ENCODE measurements at places on chromosomes 1 and 21. TPM values are rescaled to one million over a fixed set of nuclear protein-coding genes. Genes with fewer than 3 reads are reported as not detected.

TBX15 gene
- 0.82 TPM for total RNA-seq

PRAMEF13 gene
- not detected for total RNA-seq

LCE2A gene
- not detected for total RNA-seq

TAF1A gene
- 8.2 TPM for total RNA-seq

CELA2A gene
- not detected for total RNA-seq

SUSD4 gene
- total RNA-seq = 14.0 TPM

GRCh38 chr1:167698313-167698712, 23.5 kb upstream of the MPZL1 start:
- H3K4me1 ChIP-seq = no peaks in the 10 kb centered on the region
- no peak for DNase-seq
- no peak overlapping the region for H3K27ac ChIP-seq
- no peaks in the 10 kb centered on the region for H3K36me3 ChIP-seq
- H3K4me3 ChIP-seq = no peak overlapping the region

GRCh38 chr1:219682788-219683187, 69.9 kb upstream of the ZC3H11B start:
- no peak overlapping the region for H3K4me3 ChIP-seq
- no peaks in the 10 kb centered on the region for H3K4me1 ChIP-seq
- H3K36me3 ChIP-seq = no peaks in the 10 kb centered on the region
- DNase-seq = no peak

DNA sequence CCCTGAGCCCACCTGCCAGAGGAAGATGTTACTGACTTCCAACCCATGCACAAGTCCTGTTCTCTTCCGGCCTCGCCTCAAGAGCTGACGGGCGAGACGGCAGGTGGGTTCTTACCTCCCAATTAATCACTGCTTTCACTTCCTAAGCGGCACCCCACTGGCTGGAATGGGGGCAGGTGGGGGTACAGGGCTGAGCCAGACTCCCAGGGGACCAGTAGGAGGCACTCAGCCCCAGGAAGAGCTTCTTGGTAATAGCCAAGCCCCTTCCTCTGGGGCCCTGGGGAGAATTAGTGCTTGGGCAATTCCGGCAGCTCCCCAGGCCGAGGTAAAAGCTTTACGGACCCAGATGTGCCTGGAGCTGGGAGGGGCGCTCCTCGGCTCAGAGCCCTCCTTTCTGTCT, 9.7 kb downstream of the CNTN2 start:
- no peak for DNase-seq
- no peak overlapping the region for H3K27ac ChIP-seq
- H3K4me3 ChIP-seq = no peak overlapping the region
- H3K4me1 ChIP-seq = no peaks in the 10 kb centered on the region
- no peaks in the 10 kb centered on the region for H3K36me3 ChIP-seq
- H3K27me3 ChIP-seq = no peaks in the 10 kb centered on the region

GRCh38 chr1:186900539-186901237, 71.9 kb downstream of the PLA2G4A start:
- no peaks in the 10 kb centered on the region for H3K27me3 ChIP-seq
- H3K27ac ChIP-seq = peak overlapping the region; percentile 24
- no peak overlapping the region for H3K4me3 ChIP-seq
- H3K36me3 ChIP-seq = no peaks in the 10 kb centered on the region

GRCh38 chr1:156149374-156150332, 3.7 kb upstream of the SEMA4A start:
- H3K36me3 ChIP-seq = no peaks in the 10 kb centered on the region
- H3K27ac ChIP-seq = no peak overlapping the region
- H3K4me1 ChIP-seq = peaks cover 38% of the 10 kb centered on the region
- H3K4me3 ChIP-seq = no peak overlapping the region
- peak; percentile 74 for DNase-seq

GRCh38 chr21:46153247-46154154, 1.9 kb downstream of the FTCD start:
- DNase-seq = peak; percentile 74
- no peaks in the 10 kb centered on the region for H3K27me3 ChIP-seq
- peak overlapping the region; percentile 76 for H3K27ac ChIP-seq
- peak overlapping the region; percentile 45 for H3K4me3 ChIP-seq

DNA sequence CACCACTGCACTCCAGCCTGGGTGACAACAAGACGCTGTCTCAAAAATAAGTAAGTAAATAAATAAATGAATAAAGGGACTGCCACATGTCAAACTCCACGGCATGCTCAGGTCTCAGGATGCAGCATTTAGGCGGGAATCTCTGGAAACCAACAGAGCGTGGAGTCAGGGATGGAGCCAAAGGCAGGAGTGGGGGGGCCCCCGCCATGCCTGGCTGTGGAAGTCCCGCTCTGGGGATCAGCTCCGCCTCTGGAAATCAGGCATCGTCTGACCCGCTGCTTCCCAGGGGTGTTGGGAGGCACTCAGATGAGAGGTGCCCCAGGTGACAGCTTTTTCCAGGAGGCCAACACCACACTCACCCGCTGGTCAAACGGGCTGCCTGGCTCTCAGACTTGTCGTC, 20.2 kb downstream of the KIF17 start:
- no peaks in the 10 kb centered on the region for H3K27me3 ChIP-seq
- no peak overlapping the region for H3K27ac ChIP-seq
- peak; percentile 25 for DNase-seq
- H3K4me3 ChIP-seq = no peak overlapping the region

- no peak overlapping the region for H3K27ac ChIP-seq
- H3K4me1 ChIP-seq = no peaks in the 10 kb centered on the region
- H3K36me3 ChIP-seq = no peaks in the 10 kb centered on the region
- no peak overlapping the region for H3K4me3 ChIP-seq
Measured at GRCh38 chr1:174269989-174270651, 110.8 kb downstream of the RABGAP1L start.

- H3K36me3 ChIP-seq = peaks cover 9% of the 10 kb centered on the region
- DNase-seq = no peak
- H3K4me3 ChIP-seq = no peak overlapping the region
- no peaks in the 10 kb centered on the region for H3K27me3 ChIP-seq
Measured at GRCh38 chr1:86747304-86747703, 42.9 kb downstream of the SH3GLB1 start.
